Immature natural killer cell (primary cell): ENCODE measurements at places on chromosomes 7 and 10. TPM values are rescaled to one million over a fixed set of nuclear protein-coding genes. Genes with fewer than 3 reads are reported as not detected.

- H3K27me3 ChIP-seq = no peaks in the 10 kb centered on the region
- H3K4me3 ChIP-seq = no peak overlapping the region
- no peaks in the 10 kb centered on the region for H3K36me3 ChIP-seq
- H3K4me1 ChIP-seq = no peaks in the 10 kb centered on the region
- DNase-seq = no peak
These were observed 237.8 kb downstream of the SEMA3E start for GRCh38 chr7:83410989-83411591.

- no peaks in the 10 kb centered on the region for H3K27me3 ChIP-seq
- H3K4me1 ChIP-seq = no peaks in the 10 kb centered on the region
- no peak for DNase-seq
- H3K4me3 ChIP-seq = no peak overlapping the region
- H3K27ac ChIP-seq = no peak overlapping the region
These were observed 71.0 kb downstream of the CDH23 start for GRCh38 chr10:71467569-71468362.

Gene RARRES2
- not detected for polyA plus RNA-seq

Gene REEP3
- 8.2 TPM for polyA plus RNA-seq

Gene PDE1C
- 0.09 TPM for polyA plus RNA-seq

Gene CTAGE6
- not detected for polyA plus RNA-seq

Gene CASP2
- 9.8 TPM for polyA plus RNA-seq

Gene LIPM
- not detected for polyA plus RNA-seq

Gene ASIC3
- not detected for polyA plus RNA-seq
